Ovary (tissue), 10 donors: ENCODE measurements at places on chromosomes 3 and 15. TPM values are rescaled to one million over a fixed set of nuclear protein-coding genes. Genes with fewer than 3 reads are reported as not detected.

FEZF2 gene
- polyA plus RNA-seq: 0.29 TPM

MST1R gene
- polyA plus RNA-seq: 1.8 TPM

RASGRP1 gene
- 1.1 TPM for polyA plus RNA-seq

CCR2 gene
- 6.0 TPM for polyA plus RNA-seq

PAK6 gene
- 0.47 TPM for polyA plus RNA-seq

TMC3 gene
- polyA plus RNA-seq: not detected
